Astrocyte (in vitro differentiated cells and primary cell): ENCODE measurements at places on chromosomes 3 and 15. TPM values are rescaled to one million over a fixed set of nuclear protein-coding genes. Genes with fewer than 3 reads are reported as not detected.

- H3K27me3 ChIP-seq, result no peaks in the 10 kb centered on the region
- peak; percentile 13 for DNase-seq
- H3K4me3 ChIP-seq, result peak overlapping the region; percentile 98
- peak overlapping the region; percentile 86 for H3K27ac ChIP-seq
- H3K4me1 ChIP-seq, result peaks cover 12% of the 10 kb centered on the region
- H3K36me3 ChIP-seq, result peaks cover 24% of the 10 kb centered on the region
These were observed 347 bp downstream of the HACL1 start for GRCh38 chr3:15601046-15601398.

Gene RNF7
- 166 and 168 TPM in 2 replicates for total RNA-seq

DNA sequence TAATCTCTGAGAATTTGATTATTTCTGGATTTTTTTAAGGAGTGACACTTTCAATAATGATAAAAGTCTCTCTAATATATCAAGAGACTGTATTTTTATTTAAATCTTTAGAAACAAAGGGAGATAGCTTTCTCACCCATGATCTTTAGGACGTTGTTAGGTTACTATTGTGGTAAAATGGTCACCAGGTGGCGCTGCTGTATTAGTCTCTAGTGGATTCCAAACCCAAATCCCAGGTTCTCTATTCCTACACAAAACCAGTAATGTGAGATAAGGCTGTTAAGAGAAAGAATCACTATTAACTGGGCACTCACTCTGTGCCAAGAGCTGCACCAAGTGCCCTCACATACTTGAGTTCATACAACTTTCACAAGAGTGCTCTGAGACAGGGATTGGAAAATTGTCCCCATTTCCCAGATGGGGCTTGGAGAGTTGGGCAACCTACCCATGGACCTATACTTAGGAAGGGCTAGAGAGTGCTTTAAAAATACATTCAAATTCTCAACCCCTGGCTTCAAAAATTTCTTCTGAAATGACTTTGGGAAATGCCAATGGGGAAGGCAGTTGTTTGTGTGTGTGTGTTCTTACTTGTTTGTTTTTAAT lies 593.4 kb upstream of the TGFBR2 start:
- H3K27me3 ChIP-seq, result no peaks in the 10 kb centered on the region
- no peaks in the 10 kb centered on the region for H3K4me1 ChIP-seq
- H3K4me3 ChIP-seq, result no peak overlapping the region

GRCh38 chr15:90376789-90377188 lies 11.3 kb upstream of the IQGAP1 start:
- H3K4me1 ChIP-seq, result no peaks in the 10 kb centered on the region
- no peaks in the 10 kb centered on the region for H3K36me3 ChIP-seq
- no peak overlapping the region for H3K4me3 ChIP-seq
- H3K27ac ChIP-seq, result no peak overlapping the region

Gene GUCA1C
- not detected in 2 replicates for total RNA-seq
